ENCODE measurements at places on chromosomes 16 and 17. TPM values are rescaled to one million over a fixed set of nuclear protein-coding genes. Genes with fewer than 3 reads are reported as not detected.

GRCh38 chr16:84647828-84648594 is at the start of gene KLHL36:
Gene KLHL36, plus strand, starts transcription at chr16:84648511. Its CDS starts 2,357 bp downstream, at chr16:84650868.
- DNase-seq = no peak

DNA sequence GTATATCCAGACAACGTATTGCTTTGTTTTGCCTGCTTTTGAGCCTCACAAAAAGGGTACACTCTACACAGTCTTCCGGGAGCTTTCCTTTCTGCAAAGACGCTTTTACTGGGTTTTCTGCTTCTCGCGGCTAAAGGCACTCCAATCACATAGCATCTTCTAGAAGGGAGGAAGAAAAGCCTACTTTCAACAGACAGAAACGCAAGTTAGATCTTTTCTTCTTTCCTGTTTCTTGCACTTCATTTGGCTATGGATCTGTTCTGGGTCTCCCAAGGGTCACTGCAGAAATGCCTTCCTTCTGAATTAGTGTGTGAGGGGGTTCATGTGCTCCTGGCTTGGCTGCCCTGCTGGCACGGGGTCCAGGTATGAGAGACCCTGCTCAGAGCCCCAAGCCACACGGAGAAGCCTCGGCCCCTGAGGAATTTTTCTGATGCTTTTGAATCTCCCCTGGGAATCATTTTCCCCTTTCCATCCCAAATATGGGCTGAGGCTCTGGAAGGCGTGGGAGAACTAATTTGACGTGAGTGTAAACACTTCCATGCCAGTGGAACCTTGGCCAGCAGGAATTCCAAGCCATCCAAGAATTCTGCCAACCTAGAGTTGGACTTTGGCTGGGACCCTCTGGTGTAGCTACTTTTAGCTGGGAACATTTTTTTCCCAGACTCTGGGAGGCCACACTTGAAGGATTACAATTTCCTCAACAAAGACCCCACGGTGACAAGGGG is 49.6 kb upstream of the NKD1 start:
- DNase-seq = no peak

DNA sequence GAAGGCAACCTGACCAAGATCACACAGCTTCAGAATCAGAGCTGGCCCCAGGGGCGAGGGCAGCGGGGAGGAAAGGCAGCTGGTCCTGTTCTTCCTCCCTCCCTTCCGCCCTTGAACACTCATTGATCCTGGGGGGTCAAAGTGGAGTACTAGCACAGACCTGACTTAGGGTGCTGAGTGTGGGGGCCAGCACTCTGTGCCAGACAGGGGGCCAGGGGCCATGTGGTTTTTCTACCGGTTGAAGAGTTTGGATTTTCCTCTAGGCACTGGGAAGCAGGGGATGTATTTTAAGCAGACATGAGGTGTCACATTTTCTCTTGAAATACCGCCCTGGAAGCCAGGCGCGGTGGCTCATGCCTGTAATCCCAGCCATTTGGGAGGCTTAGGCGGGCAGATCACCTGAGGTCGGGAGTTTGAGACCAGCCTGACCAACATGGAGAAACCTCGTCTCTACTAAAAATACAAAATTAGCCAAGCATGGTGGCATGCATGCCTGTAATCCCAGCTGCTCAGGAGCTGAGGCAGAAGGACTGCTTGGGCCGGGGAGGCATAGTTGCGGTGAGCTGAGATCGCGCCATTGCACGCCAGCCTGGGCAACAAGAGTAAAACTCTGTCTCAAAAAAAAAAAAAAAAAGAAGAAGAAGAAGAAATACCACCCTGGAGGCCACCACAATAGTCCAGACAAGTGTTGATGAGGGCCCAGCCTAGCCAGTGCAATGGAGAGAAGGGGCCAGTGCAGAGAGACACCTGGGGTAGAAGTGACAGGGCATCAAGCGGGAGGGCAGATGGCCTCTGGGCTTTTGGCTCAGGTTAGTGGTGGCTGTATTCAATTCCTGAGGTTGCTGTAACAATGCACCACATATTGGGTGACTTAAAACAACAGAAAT is 15.3 kb downstream of the OSBPL7 start:
- DNase-seq = no peak

DECR2 gene
- total RNA-seq = 29.1 TPM

Data from glomerular endothelial cell (primary cell).